LNCaP clone FGC (cell line): ENCODE measurements at places on chromosomes 16 and 17.

DNA sequence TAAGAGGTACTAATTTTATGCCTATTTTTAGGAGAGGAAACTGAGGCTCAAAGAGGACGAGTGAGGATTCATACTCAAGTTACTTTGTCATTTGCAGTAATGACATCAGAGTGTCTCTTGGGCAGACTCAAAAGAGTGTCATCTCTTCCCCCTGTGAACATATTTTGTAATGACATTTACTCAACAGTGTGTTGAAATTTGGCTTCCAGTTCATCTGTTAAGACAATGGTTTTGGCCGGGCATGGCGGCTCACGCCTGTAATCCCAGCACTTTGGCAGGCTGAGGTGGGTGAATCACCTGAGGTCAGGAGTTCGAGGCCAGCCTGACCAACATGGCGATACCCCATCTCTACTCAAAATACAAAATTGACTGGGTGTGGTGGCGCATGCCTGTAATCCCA is 28.9 kb downstream of the WFDC1 start:
- no peak for DNase-seq

- DNase-seq: no peak
These were observed 276.2 kb downstream of the NPIPA8 start for GRCh38 chr16:18060351-18060750.

- DNase-seq: no peak
These were observed 60.5 kb downstream of the TK2 start for GRCh38 chr16:66489385-66489784.

- no peak for DNase-seq
These were observed 4.8 kb downstream of the DNASE1 start for GRCh38 chr16:3659251-3659650.

- DNase-seq: no peak
These were observed 117.3 kb downstream of the C16orf95 start for GRCh38 chr16:87199901-87200300.

DNA sequence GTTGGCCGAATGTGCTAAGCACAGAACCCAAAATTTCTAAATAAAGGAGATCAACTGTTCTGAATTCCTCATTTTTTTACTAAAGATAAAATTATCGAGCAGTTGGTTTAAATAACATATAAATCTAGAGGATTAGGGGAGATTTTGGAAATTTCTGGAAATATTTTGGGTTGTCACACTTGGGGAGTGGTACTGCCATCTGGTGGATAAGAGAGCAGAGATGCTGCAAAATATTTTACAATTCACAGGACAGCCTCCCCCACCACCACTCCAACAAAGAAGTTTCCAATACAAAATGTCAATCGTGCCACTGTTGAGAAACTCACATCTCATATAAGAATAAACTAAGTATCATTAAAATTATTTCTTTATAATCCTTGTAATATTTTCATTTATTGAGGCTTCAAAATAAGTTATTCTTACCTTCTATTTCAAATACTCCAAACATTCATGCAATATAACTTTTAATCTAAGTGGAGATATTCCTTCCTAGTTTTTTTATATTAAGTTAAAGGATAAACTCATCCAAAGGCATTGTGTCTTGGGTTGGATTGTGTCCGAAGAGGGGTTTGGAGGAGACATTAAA is 17.0 kb upstream of the ABCA8 start:
- DNase-seq: no peak
